IPS DF 19.7 (cell line): ENCODE measurements at places on chromosomes 12 and 14.
A peak's percentile ranks its signal among the peaks of the same experiment; 100 is the strongest.

GRCh38 chr14:73788317-73788598 lies 63.4 kb upstream of the PTGR2 start:
- DNase-seq = no peak

GRCh38 chr12:56256326-56256960 lies 1.7 kb downstream of the ANKRD52 start:
- DNase-seq = no peak

DNA sequence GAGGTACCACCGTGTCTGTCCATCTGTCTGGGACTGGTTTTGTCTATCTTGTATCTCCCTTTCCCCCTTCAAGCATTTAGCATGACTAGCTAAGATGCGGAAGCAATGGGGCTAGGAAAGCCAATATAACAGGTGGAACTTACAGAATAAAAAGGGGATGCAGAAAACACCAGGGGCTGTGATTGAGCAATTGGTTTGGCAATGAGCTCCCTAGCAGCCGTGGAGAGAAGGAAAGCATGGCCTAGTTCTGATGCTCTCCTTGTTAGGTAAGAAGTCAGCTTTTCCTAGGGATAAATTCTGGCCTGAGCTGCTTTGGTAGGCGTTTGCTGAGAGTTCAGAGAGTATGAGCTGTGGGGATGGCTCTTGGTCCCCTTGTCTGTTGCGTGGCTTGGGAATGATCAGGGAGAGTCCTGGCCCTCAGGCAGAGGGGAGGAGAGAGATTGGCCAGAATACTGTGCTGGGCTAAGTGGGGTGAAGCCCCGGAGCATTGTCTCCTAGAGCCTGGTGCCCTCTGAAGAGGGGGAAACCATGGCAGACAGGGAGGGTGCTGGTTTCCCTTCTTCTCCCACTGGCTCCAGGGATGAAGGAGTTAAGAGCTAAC lies 7.1 kb downstream of the SETD1B start:
- DNase-seq = no peak

DNA sequence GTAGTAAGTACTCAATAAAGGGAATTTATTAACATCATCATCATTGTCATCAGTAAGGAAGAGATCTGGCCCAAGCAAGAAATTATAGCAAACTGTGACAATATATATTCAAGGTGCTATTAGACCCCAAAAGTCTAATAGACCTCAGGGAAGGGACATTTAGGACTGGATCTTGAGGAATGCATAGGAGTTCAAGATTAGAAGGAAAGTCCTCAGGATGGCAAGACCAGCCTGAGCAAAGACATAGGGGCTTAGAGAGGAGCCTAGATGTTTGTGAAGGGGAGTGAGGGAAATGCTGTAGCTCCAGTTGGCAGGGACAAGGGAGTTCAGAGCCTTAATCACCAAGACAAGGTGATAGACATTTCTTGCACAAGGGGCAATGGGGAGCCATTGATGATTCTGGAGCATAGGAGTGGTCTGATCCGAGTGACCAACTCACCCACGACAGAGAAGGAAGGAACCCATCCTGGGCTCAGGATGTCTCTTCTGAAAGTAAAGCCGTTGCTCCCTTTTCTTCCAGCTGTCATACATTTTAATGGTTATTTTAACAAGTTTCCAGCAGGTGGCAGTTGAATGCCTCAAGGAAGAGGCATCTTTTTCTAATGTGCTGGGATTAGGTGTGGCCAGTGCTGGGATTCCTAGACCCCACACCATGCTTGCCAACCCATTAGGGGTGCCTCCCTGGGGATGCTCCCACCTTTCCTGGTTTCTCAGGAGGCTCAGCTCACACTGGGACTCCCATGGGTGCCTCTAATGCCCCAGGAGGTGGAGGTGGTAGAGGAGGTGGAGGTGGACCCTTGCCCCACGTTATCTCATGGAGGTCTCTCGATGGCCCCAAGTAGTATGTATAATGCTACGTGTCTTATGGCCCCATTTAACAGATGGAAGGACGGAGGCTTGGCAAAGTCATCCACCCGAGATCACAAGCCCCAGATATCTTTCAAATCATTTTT lies 37.8 kb downstream of the PHETA1 start:
- DNase-seq = peak; percentile 40

GRCh38 chr12:95582230-95583058 lies 31.2 kb upstream of the USP44 start:
- no peak for DNase-seq

- DNase-seq = no peak
Observed at GRCh38 chr12:106648736-106649135, 65.9 kb downstream of the RFX4 start.

GRCh38 chr12:113072136-113072535 lies 15.6 kb downstream of the DTX1 start:
- no peak for DNase-seq

DNA sequence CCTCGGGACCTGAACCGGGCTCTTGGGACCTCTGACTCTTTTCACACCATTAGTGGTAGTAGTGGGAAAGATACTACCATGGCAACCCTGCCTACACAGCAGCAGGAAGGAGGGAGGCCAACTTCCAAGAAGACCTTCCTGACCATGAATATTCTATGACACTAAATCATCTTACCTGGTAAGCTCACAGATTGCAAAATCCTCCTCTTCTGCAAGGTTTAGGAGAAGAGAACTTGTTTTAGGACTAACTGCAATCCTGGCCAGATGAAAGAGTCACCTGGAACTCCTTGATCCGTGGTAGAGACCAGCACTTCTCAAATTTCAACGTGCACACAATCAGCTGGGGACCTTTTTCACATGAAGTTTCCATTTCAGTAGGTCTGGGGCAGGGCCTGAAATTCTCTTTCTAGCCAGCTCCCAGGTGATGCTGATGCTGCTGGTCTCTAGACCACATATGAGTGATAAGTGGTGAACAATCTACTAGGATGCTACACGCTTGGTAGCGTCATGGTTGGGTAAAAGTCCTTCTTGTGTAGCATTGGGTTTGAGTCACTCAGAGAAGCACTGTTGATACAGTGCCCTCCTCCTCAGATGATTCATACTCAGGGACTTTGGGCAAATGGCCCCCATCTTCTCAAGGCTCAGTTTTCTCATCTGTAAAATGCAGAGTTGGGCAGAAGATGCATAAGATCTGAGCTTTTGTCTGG lies 35.6 kb upstream of the FICD start:
- no peak for DNase-seq

- DNase-seq = no peak
Observed at GRCh38 chr14:75627406-75627805, 33.3 kb downstream of the ERG28 start.

DNA sequence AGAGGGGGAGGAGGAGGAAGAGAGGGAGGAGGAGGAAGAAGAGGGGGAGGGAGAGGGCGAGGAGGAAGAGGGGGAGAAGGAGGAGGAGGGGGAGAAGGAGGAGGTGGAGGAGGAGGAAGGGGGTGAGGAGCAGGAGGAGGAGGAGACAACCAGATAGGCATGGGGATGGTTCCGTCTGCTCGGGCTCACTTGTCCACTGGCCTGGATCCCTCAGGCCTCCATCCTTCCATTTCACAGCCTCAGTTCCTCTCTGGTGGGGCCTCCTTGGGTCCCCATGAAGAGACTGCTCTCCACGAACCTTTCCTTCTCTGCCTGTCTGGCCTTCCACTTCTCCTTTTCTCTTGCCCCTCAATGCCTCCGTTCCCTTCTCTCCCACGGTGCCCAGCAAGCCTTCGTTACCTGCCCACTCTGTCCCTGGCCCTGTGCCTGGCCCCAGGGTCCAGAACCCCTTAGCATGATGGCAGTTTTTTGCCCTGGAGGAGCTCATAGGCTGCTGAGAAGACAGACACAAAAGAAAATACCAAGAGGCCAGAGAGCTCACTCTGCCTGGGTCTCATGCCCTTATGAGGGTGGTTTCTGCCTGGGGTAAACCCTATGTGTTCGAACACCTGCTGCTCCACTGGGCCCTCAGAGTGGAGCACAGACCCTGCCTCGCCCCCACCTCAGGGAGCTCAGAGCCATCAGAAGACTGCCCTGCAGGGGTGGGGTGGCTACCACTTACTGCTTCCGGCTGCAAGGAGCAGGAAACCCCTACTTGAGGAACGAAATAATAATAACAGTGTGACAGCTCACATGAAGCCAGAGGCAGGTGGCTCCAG lies 11.7 kb upstream of the CACNA2D4 start:
- no peak for DNase-seq
